T47D (cell line): ENCODE measurements at places on chromosomes 6 and 20.

DNA sequence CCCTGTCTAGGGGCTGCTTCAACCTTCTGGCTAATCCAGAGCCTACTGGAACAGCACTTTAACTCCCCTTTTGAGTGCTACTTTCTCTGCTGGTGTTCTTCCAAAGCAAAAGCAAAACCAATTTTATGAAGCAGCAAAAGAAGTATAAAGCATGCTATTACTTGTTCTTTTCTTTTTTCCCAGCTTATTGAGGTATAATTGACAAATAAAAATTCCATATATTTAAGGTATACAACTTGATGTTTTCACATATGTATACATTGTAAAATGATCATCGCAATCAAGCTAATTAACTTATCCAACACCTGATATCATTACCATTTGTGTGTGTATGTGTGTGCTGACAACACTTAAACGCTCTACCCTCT is 14.9 kb downstream of the ID4 start:
- DNase-seq: no peak

GRCh38 chr6:10154251-10154650 is 260.6 kb downstream of the TFAP2A start:
- no peak for DNase-seq

GRCh38 chr6:146872426-146872785 is 273.6 kb downstream of the ADGB start:
- DNase-seq: no peak

DNA sequence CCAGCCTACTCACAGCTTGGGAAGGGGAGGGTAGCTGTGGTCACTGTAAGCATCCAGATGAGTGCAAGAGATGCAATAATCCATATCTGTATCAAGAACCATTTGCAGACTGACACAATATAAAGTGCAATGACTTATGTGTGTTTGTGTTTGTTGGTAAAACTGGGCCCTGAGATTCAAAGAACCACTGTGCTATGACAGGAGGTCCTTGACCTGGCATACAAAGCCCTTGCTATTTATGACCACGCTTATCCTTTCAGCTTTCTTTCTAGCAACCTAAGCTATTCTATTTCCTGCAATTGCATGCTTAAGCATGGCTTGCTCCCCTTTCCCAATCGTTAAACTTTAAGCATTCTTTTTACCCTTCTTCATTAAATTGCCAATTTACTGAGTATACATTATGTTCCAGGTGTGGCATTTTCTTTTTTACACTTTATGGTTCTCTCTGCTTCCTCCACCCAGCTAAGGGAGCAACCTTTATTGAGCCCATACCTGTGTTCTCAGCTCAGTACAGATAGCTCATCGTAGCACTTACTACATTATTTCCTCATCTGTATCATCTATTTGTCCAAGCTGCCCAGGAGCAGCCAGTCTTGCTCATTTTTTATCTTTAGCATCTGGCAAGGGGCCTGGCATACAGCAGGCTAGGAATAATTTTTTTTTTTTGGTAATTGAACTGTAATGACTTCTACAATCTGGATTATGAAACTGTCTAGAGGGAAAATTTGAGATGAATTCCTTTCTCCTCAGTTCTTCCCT is 3.5 kb downstream of the MCUR1 start:
- no peak for DNase-seq

GRCh38 chr6:152160346-152160745 is 352.9 kb downstream of the ESR1 start:
- DNase-seq: no peak

GRCh38 chr6:134373282-134373922 is 55.5 kb upstream of the SGK1 start:
- no peak for DNase-seq

- no peak for DNase-seq
Observed at GRCh38 chr20:58945965-58946631, 35.0 kb upstream of the NELFCD start.

- no peak for DNase-seq
Observed at GRCh38 chr6:168536665-168537539, 95.9 kb downstream of the SMOC2 start.

- DNase-seq: peak; percentile 60
Observed at GRCh38 chr6:43368259-43369160, 937 bp downstream of the ZNF318 start.

- peak; percentile 62 for DNase-seq
Observed at GRCh38 chr6:18022398-18023231, 35.2 kb upstream of the KIF13A start.

DNA sequence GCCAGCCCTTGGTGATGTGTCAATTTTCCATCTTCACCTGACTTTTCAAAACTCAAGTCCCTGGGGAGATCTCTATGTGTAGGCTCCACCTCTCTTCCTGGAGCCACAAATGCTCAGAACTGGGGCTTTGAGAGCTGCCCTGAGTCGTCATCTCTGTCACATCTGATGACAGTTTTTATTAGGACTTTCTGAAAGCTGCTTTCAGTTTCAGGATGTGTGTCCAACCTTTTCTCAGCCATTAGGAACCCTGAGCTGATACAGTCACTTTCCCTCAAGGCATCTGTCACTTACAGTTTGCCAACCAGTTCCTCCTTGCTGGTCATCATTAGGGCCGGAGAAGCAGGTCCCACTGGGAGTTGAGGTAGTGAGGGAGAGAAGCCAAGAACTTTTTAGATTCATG is 365.9 kb upstream of the CHD6 start:
- DNase-seq: no peak

DNA sequence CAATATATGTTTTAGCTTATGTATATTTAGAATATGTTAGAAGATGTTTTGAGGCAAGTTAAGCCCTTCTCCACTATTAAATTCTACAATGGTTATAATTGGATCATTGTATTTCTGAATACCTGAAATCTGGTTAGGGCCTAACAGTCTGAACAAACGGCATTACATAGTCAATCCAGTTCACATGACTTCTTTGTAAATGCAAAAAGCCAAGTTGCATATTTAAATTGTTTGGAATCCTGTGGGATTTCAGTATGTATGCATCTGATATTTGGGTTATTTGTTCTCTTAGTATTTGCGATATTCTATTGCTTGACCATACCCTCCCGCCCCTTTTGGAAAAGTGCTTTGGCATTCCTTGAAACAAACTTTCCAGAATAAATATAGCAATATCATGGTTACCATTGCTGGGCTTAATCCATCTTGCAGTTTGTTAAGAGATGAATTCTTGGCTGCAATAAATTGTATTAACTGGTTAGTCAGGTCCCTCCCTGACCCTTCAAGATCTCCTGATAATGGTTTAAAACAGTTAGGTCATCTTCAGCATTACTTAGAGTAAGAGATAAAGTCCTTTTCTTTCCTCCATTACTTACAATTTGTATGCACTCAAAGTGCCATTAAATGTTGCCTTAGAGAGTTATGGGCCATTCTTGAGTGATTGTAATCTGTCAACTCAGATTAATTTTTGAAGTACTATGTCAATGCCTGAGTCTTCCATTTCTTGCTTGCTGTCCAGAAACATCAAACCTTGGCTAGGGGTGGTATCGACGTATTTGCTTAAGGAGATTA is 36.5 kb downstream of the LRRC1 start:
- DNase-seq: no peak
